Kidney epithelial cell (primary cell): ENCODE measurements at places on chromosomes 4 and X. TPM values are rescaled to one million over a fixed set of nuclear protein-coding genes. Genes with fewer than 3 reads are reported as not detected.

The GPM6B gene
- total RNA-seq: 0.89 and 4.3 TPM in 2 replicates

The OTOP1 gene
- not detected in 2 replicates for total RNA-seq

The RHOH gene
- not detected in 2 replicates for total RNA-seq

The STEEP1 gene
- total RNA-seq: 14.5 and 27.4 TPM in 2 replicates

The GALNTL6 gene
- 0.13 and 0.14 TPM in 2 replicates for total RNA-seq

The CRMP1 gene
- 15.4 and 16.5 TPM in 2 replicates for total RNA-seq

The COX7B2 gene
- not detected in 2 replicates for total RNA-seq

The FTHL17 gene
- total RNA-seq: not detected in 2 replicates

The AREG gene
- total RNA-seq: 95.3 and 98.0 TPM in 2 replicates

The USP9X gene
- total RNA-seq: 53.7 and 56.3 TPM in 2 replicates

The PABPC1L2A gene
- not detected in 2 replicates for total RNA-seq

The GUCY1B1 gene
- total RNA-seq: 1.7 and 2.8 TPM in 2 replicates

The SLC10A6 gene
- not detected in 2 replicates for total RNA-seq

The SPACA5 gene
- total RNA-seq: not detected in 2 replicates

The CSAG1 gene
- total RNA-seq: not detected in 2 replicates

The MAGEA10 gene
- not detected in 2 replicates for total RNA-seq

The TMEM31 gene
- total RNA-seq: not detected in 2 replicates

The NELFA gene
- 31.2 and 31.9 TPM in 2 replicates for total RNA-seq

The NPY2R gene
- not detected in 2 replicates for total RNA-seq

The GPR119 gene
- not detected in 2 replicates for total RNA-seq

The TLR8 gene
- not detected in 2 replicates for total RNA-seq

The GC gene
- total RNA-seq: not detected in 2 replicates

The KDM6A gene
- 13.7 and 27.5 TPM in 2 replicates for total RNA-seq

The ANOS1 gene
- 7.0 and 9.0 TPM in 2 replicates for total RNA-seq

The MAGEE2 gene
- total RNA-seq: 0.17 TPM in 1 of 2 replicates, not detected in the other

The AMTN gene
- 0.21 TPM in 1 of 2 replicates, not detected in the other for total RNA-seq

The HS6ST2 gene
- 6.6 and 8.4 TPM in 2 replicates for total RNA-seq
